Stimulated activated CD4-positive, alpha-beta T cell treated with anti-CD3 and anti-CD28 coated beads, TNF-alpha, amount 100 ng/mL, for 4 hours (primary cell): ENCODE measurements at places on chromosomes 5 and 9.

DNA sequence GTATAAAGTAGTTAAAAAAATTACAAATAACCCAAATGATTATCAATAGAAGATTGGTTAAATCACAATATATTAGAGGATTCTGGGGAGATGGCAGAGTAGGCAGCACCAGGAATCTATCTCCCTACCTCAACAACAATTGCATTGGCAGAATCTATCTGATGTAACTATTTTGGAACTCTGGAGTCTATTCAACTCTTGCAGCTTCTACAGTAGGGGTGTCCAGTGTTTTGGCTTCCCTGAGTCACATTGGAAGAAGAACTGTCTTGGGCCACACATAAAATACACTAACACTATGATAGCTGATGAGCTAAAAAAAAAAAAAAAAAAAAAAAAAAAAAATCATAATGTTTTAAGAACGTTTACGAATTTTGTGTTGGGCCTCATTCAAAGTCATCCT lies 29.2 kb upstream of the ECM2 start:
- no peak for DNase-seq

DNA sequence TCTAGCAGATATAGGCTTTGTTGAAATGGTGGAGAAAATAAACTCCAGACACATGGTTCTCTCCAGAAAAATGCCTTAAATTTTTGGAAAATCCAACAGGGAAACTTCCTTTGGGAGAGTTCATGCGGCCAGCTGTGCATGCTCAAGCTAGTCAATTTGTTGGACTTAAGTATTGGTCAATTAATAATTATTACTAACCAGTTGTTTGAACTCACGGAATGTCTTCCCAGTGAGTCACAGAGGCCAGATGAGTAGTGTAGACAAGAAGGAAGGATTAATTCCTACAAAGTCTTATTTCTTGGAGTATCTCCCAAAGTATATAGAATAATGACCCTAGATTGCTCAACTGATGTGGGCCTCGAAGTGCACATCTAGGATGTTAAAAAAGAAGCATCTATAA lies 103.6 kb downstream of the MACIR start:
- DNase-seq: no peak

DNA sequence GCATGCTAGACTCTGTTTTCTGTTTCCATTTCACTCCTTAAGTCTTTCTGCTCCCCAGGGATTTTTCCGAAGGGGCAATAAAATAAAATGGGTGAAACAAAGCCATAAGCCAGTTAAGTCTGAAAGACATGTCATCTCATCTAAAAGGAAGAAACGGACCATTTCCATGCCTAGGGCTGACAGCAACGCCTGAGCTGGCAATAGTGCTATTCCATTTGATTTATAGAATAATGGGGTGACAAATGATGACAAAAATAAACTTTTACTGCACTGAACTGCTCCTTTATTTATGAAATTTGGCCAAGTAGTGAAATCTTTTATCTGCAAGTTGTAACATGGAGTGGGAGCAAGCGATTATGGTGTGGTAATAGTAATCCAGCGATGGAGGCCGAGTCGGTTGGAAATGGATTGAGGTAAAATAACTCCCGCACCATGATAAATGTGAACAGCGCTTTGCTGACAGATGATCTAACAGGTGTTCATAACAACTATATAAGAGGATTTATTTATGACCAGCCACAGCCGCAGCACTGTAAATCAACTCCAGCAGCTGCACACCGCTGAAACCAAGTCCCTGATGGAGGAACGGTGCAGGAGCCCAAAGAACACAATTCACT lies 219.8 kb upstream of the TBCA start:
- no peak for DNase-seq

DNA sequence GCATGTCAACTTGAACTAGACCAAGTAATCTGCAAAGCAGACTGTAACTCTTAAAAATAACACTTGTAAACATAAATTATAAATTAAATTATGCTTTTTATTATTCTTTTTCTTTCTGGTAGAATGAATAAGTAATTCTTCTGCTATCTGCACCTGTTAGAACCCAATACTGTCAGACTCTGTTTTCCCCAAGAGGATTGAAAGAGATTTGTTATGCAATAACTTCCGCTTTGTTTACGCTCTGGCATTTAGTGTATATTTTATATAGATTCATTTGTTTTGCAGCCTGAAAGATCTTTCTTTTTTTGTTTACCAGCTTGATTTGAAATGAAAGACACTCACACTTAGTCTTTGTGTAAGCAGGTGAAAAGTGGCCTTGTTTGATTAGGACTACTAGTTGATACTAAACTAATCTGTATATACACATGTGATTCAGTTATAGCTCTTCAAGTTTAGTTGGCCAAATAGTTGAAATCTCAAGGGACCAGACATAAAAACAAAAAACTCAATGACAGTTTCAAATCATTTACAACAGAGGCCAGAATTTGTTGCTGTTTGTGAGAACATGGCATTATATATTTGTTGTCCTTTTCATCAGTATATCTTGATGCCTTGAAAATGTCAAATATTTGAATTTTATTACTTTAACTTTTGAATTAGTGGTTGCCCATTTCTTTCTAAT lies 155.8 kb downstream of the PBX3 start:
- DNase-seq: no peak

DNA sequence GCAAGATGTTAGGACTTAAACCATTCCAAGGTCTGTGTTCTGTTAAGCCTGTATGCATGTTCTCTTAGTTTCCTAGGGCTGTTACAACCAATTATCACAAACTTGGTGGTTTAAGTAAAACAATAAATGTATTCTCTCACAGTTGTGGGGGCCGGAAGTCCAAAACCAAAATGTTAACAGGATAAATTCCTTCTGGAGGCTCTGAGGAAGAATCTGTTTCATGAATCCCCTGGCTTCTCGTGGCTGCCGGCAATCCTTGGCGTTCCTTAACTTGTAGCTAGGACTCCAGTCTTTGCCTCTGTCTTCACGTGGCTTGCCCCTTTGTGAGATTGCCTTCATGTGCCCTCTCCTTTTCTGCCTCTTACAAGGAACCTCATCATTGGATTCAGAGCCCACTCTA lies 30.4 kb downstream of the FEM1C start:
- no peak for DNase-seq

GRCh38 chr5:89275066-89275855 lies 392.3 kb upstream of the MEF2C start:
- no peak for DNase-seq
